ENCODE measurements at places on chromosomes 5 and 9.

DNA sequence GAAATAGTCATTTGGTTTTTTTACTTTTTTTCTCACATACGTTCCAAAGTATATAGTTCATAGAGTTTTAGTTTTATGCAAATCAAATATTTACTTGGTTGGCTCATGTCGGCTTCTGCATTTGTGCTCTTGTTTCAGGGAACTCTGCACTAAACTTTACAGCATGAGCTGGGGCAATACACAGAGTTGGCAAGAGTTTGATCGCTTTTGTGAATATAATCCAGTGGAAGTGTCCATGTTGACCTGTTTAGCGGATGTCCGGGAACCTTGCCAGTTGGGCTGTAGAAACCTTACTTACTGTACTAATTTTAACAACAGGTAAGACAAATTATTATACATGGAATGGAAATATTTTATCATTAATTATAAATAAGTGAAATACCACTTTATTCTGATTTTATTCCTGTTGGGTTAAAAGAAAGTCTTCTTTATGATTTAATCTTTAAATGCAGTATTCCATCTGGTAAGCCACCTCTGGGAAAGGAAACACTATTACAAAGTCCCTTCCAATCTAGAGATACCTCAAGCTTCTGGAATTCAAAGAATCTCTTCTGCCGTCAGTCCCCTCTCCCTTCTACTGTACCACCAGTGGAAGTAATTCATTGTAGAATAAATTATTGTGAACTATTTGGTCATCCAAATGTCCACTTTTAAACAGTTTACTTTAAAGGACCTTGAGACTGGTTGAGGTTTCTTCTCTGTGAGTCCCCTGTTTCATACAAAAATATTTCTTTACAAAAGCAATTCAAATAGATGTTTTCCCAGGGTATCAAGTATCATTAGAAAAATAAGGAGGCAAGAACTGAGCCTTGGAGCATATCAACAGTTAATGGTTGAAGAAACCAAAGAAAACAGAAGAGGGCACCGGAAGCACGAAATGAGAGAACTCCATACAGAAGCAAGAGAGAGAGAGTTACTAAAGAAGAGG, 45.2 kb upstream of the GLIPR2 start:
- no peak for DNase-seq

GRCh38 chr9:78539904-78540303, 243.0 kb downstream of the PSAT1 start:
- no peak for DNase-seq

GRCh38 chr9:137278061-137278701, 655 bp downstream of the TOR4A start:
- no peak for DNase-seq

DNA sequence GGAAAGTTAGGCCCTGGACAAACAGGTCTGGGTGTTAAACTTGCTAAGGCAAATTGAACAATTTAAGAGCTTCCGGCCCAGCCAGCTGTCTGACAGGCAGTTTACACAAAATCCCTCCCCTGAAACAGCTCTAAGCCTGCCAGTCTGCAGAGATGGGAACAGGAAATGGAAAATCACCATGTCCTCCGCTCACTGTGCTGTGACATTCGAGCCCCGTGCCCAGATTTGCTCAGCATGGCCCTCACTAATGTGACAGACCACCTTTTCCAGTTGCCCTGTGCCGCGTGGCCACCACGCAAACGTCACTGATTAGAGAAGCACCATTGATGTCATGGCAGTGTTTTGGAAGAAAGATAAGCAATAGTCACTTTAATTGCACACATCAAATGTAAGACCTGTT, 41.0 kb downstream of the CCNJL start:
- no peak for DNase-seq

- DNase-seq: no peak
Observed at GRCh38 chr9:18768951-18769622, 263.9 kb downstream of the SAXO1 start.

DNA sequence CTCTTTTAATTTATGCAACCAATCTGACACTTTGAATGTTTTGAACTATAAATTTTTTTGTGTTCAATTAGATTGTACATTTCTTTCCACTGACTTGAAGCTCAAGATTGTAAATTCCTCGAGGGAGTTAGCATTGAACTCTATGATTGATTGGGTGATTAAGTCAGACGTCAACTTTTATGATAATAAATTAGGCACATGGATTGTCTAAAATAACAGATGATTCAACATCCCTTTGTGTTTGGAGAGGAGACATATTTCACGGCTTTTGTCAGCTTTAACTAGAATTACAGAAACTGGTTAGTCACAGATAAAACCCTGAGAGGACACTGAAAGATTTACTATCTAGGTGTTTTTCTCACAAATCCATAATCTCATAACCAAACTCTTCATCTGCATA, 32.7 kb upstream of the TXNDC8 start:
- DNase-seq: no peak

GRCh38 chr5:123696921-123697341, 185.0 kb downstream of the CSNK1G3 start:
- DNase-seq: no peak

GRCh38 chr9:94108584-94108983, 24.3 kb downstream of the PTPDC1 start:
- no peak for DNase-seq

- no peak for DNase-seq
Observed at GRCh38 chr9:96009690-96010472, 134.4 kb downstream of the ERCC6L2 start.

DNA sequence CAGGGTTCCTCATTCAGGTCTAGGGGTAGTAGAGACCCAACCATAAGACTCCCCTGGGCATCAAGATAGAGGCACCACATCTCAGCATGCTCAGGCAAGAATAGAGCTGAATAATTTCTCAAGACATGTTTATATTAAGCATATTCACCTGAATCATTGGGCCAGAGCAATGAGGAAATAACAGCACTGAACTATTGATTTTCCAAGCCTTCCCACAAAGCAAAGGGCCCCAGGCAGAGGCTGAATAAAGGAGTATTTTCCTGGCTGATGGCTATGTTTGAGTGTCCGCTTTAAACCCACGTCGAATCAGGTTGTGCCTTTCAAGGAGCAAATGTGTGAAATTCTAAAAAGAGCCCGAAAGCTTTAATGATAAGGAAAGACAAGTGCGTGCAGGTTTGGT, 129.2 kb downstream of the HSD17B3 start:
- no peak for DNase-seq

DNA sequence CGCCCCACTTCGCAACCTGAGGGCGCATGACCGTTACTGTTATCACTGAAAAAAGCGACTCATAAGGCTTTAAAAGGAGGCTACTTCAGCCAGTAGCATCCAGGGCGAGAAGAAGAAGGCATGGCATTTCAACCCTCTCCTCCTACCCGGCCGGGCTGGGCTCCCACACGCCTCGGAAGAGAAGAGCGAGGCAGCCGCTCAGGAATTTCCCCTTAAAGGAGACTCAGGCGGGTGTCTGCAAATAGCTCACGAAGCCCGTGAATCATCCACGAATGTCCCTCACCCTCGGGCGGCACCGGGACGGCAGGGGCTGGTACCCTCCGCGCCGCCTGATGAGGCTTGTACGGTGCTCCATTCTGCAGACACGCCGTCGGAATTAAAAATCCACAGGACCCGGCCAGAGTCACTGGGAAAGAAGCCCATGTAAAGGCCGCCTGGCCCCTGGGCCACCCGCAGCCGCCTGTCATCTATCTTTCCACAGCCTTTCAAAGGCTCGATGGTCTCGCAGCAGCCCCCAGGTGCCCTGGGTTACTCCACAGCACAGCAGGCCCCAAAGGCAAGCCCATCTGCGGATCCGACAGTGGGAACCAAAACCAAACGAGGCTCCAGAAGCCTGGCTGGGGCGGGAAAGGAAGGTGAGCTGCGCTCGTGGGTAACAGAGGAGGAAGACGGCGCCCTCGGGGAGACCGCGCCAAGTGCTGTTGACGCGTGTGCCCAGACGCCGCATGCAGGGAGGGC, 11.8 kb downstream of the SLC12A7 start:
- no peak for DNase-seq

GRCh38 chr5:144315994-144316634, 145.4 kb downstream of the KCTD16 start:
- no peak for DNase-seq
